NCI-H345 (cell line): ENCODE measurements at places on chromosomes 3 and 15.
A peak's percentile ranks its signal among the peaks of the same experiment; 100 is the strongest.

- DNase-seq: no peak
Observed at GRCh38 chr3:129019266-129019665, 18.2 kb downstream of the EFCC1 start.

DNA sequence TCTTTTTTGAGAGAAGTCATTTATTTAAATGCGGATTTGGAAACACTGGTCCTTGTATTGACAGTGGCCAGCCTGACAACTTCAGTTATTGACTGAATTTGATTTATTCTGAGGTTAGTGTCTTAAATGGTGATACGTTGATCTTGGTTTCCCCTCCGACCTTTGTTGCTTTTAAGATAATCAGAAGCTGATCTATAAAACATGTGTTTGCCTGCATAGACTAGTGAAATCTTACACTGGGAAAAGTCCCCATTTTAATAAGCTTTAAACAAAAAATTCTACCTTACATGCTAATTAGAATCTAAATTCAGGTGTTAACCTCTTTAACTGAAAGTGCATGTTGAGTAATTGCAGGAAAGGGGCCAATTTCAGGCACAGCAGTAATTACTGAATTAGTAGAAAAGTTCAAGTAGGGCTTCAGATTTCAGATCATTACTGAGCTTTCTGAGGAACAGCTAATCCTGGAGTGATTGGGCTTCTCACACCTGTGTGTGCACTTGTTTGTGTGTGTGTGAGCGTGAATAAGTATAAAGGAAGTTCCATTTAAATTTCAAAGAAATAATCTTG, 221.4 kb downstream of the SOX2 start:
- no peak for DNase-seq

- no peak for DNase-seq
Observed at GRCh38 chr3:43259626-43260025, 26.7 kb upstream of the SNRK start.

DNA sequence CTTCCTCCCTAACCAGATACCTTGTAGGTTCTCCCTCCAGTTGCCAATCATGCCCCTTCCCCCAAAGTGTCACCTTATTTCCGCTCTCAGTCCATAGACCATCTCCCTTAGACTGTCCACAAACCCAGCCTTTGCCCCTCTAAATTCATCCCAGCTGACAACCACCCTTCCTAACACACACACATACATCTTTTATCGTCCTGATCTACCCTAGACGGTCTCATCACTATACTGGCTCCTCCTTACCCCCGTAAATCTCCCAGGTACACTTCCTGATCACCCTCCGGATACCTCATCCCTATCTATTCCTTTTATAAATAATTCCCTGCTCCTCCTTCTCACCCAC, 828 bp downstream of the THOC7 start:
- DNase-seq: no peak

DNA sequence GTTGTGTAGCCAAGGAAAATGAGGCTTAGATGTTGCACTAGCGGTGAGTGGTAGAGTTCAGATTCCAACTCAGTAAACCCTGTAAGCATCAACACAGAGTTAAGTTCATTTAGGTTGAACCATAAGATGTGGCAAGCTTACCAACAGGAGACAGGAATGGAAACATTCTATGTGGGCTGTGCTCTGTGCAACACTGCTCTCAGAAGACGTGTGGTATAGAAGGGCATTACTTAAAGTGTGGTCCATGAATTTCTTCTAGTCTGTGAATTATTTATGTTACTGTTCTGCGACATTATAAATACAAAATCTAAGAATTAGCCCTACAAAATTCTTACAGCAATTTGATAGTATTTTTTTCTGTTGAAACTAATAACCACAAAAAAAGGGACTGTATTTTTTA, 213.3 kb downstream of the GRM7 start:
- DNase-seq: no peak

GRCh38 chr3:101796077-101796680, 17.2 kb downstream of the NXPE3 start:
- no peak for DNase-seq

DNA sequence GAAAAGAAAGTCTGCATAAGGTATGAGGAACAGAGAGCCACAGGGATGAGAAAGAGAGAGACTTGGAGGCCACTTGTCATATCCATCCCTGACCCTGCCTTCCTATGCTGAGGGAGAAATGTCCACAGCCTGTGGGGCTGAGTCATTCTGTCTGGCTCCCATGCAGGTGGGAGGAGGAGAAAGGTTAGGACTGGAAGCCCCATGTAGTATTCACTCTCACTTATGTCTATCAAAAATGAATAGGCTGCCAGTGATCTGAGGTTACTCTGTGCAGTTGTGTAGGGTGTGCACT, 71.3 kb downstream of the RAB11A start:
- DNase-seq: no peak

- no peak for DNase-seq
Observed at GRCh38 chr15:92466834-92467233, 73.2 kb downstream of the ST8SIA2 start.

GRCh38 chr3:119950666-119951325, 143.5 kb downstream of the GSK3B start:
- no peak for DNase-seq

- no peak for DNase-seq
Observed at GRCh38 chr3:168116279-168116678, 20.6 kb upstream of the GOLIM4 start.

DNA sequence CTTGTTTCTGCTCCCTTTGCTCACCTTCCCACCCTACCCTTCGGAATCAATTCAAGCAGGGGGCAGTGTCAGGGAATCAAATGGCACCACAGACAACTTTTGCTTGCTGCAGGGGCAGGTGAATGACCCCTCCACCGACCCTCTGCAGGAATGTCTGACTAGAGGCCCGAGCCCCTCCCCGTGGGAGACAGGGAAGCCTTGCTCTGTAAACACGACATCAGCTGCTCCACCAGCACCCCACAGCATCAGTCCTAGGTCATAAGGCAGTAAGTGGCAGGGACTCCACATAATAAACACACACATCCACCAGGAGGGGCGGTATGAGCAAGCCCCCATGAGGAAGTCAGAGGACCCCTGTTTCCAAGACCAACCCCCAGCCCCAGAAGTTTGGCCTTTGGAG, 2.0 kb upstream of the SLC26A6 start:
- DNase-seq: no peak

- no peak for DNase-seq
Observed at GRCh38 chr15:96462768-96463750, 132.6 kb downstream of the NR2F2 start.

GRCh38 chr3:57855943-57856342, 99.8 kb downstream of the SLMAP start:
- no peak for DNase-seq

DNA sequence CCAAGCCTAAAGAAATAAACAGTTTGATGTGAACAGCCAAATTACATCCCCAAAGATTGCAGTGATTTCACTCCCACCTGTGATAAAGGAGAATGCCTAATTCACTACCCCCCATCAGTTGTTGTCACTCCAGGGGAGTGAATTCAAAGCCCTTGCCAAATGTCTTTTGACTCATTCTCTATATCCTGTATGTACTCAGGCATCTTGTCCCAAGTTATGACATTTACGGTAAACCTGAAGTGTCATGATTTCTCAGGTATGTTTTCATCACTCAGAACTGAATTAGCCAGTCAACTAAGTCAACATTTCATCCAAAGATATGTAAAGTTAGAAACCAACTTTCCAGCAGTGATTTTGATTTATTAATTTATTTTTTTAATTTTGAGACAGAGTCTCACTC, 22.0 kb upstream of the HERC1 start:
- no peak for DNase-seq

DNA sequence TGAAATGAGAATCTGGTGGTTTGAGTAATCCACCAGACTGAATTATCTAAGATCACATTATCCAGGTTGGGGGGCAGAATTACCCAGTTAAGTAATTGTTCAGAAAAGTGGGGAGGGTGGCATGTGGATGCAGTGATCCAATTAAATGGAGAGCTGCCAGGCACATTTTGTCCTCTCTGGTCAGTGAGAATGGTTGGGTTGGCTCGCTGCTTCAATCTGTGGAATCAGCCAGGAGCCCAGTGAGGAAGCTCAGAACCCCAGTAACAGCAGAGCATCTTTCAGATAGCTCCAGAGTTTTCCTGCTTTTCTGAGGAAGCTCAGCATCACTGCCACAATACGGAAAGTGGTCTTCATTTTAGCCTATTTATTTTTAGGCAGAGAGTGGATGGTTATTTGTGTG, 6.4 kb upstream of the EXOG start:
- no peak for DNase-seq

GRCh38 chr3:31041161-31041978, 146.9 kb upstream of the GADL1 start:
- no peak for DNase-seq

DNA sequence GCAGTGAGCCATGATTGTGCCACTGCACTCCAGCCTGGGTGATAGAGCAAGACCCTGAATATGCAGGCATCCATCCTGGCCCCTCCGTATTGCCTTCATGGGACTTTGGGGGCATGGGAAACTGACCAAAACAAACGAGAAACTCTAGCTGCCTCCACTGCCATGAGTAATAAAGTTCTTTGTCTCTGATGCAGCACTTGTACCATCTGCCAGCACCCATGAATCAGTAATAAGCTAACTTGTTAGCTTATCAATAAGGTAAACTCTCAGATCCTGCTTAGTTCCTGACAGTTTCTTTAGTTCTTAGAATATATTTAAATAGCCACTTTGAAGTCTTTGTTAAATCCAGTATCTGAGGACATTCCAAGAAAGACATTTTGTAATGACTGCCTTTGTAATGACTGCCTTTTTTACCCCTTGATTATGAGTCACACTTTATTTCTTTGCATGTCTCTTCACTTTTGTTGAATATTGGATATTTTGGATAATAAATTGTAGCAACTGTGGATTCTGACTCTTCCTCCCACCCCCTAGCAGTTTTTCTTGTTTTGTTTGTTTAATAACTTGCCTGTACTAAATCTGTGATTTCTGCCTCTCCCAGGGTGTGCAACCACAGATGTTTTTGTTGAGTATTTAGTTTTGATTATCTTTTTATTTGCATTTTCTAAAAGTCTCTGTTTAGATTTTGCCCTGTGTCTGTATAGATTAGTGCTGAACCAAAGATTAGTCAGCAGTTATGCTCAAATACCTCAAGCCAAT, 136.9 kb downstream of the HCN4 start:
- DNase-seq: no peak

- DNase-seq: no peak
Observed at GRCh38 chr15:54675241-54675640, 521.5 kb downstream of the RSL24D1 start.

- no peak for DNase-seq
Observed at GRCh38 chr3:118974356-118975097, 60.1 kb downstream of the IGSF11 start.

- no peak for DNase-seq
Observed at GRCh38 chr3:66827726-66828125, 170.4 kb upstream of the KBTBD8 start.

- DNase-seq: no peak
Observed at GRCh38 chr15:76056931-76057330, 2.9 kb upstream of the TMEM266 start.

- no peak for DNase-seq
Observed at GRCh38 chr15:57540736-57541135, 51.0 kb upstream of the MYZAP start.

- no peak for DNase-seq
Observed at GRCh38 chr15:96323319-96324145, 7.0 kb upstream of the NR2F2 start.

GRCh38 chr15:57962887-57963286, 102.6 kb downstream of the ALDH1A2 start:
- DNase-seq: no peak

DNA sequence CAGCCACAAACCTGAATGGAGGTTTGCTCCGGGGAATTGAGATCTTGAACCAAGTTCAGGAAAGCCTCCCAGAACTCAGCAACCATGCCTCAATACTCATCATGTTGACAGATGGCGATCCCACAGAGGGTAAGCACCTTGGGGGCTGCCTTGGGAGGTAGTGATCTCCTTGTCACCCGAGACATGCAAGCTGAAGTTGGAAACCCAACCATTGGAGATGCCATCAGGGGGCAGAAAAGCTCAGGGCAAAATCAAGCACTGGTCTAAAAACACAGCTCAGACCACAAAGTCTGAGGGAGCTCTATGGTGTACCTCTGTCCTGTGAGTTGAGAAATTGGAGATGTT, 5.8 kb downstream of the ITIH1 start:
- DNase-seq: no peak

DNA sequence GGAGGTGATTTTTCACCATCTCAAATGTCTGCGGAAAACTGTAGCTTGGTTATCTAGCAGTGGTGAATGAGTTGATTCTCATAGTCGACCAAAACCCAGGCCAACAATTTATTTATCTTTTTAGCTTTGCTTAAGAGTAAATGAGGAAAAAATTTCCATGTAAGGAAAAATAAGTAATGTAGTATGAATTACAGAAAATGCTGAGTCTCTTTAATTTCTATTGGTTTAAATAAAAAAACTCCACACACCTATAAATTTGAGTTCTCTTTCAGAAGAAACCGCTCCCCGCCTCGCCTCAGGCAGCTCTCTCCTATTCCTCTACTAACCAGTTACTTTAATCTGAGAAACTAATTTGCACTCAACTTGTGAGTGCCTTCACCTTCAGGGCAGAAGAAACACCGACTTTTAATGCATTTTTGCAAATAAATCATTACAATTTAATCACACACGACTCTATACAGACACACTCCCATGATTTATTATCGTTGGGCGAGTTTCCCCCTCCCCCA, 540 bp upstream of the RSRC1 start:
- DNase-seq: no peak

- DNase-seq: no peak
Observed at GRCh38 chr3:101813817-101814440, 34.9 kb downstream of the NXPE3 start.

GRCh38 chr15:40130799-40131502, 22.3 kb upstream of the BMF start:
- DNase-seq: no peak

- peak; percentile 1 for DNase-seq
Observed at GRCh38 chr3:117719316-117719926, 1009.8 kb downstream of the TUSC7 start.

GRCh38 chr15:41819455-41820050, 8.3 kb upstream of the JMJD7 start:
- no peak for DNase-seq

DNA sequence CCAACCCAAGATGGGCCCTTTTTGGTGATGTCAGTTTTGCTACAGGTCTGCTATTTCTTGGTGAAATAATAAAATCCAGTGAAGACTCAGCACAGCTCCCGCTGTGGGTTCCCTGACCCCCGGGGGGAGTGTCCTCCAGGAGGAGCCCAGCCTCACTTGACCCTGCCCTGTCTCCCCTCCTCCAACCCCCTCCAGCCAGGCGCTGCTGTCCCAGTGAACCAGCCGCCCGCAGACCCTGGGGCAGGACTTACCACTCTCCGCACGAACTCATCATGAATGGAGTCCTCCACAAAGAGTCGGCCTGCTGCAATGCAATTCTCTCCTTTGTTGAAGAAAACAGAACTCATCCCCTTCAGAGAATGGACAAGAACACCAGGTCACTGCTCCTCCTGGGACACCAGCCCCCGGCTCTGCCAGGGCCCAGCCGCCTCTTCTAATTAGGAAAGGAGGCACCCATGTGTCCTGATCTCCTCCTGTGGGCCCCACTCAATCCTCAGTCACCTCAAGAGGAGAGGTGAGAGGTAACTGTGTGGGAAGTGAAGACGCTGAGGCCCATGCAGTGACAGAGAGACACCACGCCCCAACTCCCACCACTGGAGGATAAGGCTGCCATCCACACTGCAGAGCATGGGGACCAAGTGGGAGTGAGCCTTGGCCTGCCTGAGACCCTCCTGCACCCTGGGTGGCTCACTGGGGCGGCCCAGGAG, 28.8 kb upstream of the SLC41A3 start:
- DNase-seq: no peak
